ENCODE measurements at places on chromosomes 5 and 9. TPM values are rescaled to one million over a fixed set of nuclear protein-coding genes. Genes with fewer than 3 reads are reported as not detected.

PCDHGA11 gene
- total RNA-seq: 0.92 TPM

ITGA2 gene
- total RNA-seq: 32.4 TPM

FOXI1 gene
- total RNA-seq: not detected

KIF4B gene
- total RNA-seq: not detected

PSIP1 gene
- 33.2 TPM for total RNA-seq

MLANA gene
- total RNA-seq: not detected

ADAMTS16 gene
- 1.7 TPM for total RNA-seq

BHMT gene
- not detected for total RNA-seq

C9orf50 gene
- not detected for total RNA-seq

ANKRD55 gene
- not detected for total RNA-seq

NMUR2 gene
- not detected for total RNA-seq

SNCAIP gene
- total RNA-seq: not detected

CKS2 gene
- 146 TPM for total RNA-seq

SQSTM1 gene
- 341 TPM for total RNA-seq

MYOT gene
- total RNA-seq: not detected

MELK gene
- 40.8 TPM for total RNA-seq

ORM1 gene
- total RNA-seq: not detected

MARCOL gene
- total RNA-seq: not detected

PCDHGA1 gene
- total RNA-seq: 0.06 TPM

CMYA5 gene
- 0.15 TPM for total RNA-seq

FOXD4L5 gene
- 0.04 TPM for total RNA-seq

NME5 gene
- 0.40 TPM for total RNA-seq

All from PC-3 (cell line).